ENCODE measurements at places on chromosomes 3 and 15.

- DNase-seq, result no peak
These were observed 139.7 kb upstream of the ROPN1 start for GRCh38 chr3:124131580-124131979.

DNA sequence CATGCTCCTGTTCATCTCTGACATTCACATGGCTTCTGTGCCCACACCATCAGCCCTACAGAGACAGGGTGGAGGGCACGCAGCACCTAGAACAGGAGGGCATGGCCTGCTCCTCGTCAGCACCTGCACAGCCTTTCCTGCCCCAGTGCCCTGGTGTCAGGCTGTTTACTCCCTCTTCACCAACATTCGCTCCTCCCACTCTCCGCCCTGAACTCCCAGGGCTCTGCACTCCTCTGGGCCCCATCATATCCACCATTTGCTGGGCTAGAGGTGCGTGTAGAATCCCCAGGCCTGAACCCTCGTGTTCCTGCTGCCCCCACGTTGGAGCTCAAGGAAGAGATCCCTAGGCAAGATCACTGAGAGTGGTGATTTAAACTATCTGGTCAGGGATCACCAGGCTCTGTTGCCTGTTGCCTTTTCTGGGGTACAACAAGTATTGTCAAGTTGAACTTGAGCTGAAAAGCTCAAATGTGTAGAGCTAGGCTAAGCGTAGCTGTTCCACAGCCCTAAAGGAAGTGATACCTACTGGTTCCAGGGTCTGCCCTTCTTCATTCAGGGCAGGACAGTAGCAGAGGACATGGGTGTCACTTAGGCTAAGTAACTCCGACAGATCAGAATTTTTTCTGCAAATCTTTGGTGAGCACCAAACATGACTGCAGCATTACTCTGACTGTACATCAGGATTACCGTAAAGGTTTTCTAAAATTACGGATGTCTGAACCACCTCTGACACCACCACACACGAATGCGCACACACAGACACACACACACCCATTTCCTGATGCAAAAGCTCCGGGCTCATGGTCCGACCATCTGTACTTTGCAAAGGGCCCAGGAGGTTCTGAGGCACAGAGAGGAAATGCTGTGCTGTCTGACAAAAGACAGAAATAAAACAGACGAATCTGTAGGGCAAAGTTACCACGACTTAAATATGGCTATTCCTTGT is 43.7 kb upstream of the GNB5 start:
- DNase-seq, result no peak

DNA sequence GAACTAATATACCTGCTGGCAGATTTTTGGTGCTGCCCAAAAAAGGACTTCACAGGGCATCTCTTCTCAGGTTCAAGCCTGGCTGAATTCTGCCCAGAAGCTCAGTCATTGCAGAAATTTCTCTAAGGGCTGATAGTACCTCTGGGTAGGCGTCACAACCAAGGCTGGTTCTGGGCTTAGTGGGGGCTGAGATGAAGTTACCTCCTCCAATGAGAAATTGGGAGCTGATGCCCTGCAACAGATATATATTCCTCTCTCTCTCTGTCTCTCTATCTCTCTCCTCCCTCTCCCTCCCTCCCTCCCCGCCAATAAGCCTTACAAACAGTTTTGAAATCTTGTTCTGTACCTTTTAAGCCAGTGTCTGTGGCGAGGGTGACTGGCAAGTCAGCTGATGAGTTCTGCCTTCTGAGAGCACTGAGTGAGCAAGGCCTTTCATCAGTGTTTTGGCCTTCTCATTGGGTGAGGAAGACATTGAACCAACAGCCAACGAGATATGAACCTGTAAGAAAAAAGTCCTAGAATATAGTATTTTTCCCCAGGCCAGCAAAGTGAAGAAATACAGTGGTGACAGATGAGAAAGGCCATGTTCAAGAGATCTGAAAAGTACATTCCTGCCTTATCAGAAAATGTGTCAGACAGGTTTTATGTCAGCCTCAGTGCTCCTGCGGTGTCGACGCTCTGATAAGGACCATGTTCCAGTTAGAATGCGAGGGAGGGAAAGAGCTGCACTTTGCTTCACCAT is 45.5 kb downstream of the TMEM39A start:
- DNase-seq, result no peak

DNA sequence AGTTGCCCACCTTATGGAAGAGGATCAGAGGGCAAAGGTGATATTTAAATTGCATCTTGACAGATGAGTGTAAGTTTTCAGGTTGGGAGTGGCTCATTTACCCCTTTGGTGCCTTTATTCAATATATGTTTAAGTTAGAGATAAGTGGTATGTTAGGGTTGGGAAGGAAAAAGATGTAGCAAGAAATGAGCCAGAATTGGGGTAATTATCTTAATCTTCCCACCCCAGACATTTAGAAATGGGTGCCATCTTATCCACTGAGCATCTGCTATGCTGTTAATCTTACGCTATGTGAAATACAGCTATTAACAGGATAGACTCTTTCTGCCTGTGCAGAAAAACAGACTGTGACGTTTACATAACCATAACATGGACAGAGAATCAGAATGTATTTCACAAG is 6.3 kb downstream of the CMTM7 start:
- DNase-seq, result no peak

DNA sequence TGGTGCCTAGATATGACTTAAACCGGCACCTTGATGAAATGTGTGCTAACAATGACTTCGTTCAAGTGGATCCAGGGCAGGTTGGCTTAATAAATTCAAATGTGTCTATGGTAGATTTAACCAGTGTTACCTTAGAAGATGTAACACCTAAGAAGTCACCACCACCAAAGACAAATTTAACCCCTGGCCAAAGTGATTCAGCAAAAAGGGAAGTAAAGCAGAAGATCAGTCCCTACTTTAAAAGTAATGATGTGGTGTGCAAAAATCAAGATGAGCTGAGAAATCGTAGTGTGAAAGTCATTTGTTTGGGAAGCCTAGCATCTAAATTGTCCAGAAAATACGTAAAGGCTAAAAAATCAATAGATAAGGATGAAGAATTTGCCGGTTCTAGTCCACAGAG is 1.1 kb downstream of the FAN1 start:
- no peak for DNase-seq

GRCh38 chr15:68658641-68659358 is 80.0 kb downstream of the CORO2B start:
- DNase-seq, result no peak

- no peak for DNase-seq
These were observed 175.9 kb downstream of the RPLP1 start for GRCh38 chr15:69628256-69629093.

- DNase-seq, result no peak
These were observed 900 bp upstream of the HYAL3 start for GRCh38 chr3:50299929-50300680.

DNA sequence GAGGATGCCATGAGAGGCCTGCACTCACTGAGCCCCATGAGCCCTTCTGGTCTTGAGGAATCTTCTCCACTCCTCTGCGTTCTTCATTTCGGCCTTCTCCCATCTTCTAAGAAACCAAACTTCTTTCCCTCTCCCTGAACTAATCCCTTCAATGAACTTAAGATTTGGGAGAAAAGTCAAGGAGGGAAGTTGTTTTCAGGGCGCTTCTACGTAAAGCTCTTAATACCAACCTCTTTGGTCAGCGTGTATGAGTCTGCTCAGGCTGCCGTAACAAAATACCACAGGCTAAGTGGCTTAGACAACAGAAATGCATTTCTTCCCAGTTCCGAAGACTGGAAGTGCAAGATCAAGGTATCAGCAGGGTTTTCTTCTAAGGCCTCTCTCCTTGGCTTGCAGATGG is 13.8 kb upstream of the PSMD6 start:
- no peak for DNase-seq

- peak; percentile 19 for DNase-seq
These were observed 458.3 kb downstream of the MFSD1 start for GRCh38 chr3:159260049-159260662.

DNA sequence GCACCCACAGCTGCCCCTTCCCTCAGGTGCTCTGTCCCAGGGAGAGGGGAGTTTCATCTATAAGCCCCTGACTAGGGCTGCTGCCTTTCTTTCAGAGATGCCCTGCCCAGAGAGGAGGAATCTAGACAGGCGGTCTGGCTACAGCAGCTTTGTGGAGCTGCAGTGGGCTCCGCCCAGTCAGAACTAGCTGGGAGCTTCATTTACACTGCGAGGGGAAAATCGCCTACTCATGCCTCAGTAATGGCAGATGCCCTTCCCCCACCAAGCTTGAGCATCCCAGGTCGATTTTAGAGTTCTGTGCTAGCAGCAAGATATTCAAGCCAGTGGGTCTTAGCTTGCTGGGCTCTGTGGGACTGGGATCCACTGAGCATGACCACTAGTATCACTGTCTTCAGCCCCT is 181.2 kb upstream of the RARB start:
- no peak for DNase-seq

DNA sequence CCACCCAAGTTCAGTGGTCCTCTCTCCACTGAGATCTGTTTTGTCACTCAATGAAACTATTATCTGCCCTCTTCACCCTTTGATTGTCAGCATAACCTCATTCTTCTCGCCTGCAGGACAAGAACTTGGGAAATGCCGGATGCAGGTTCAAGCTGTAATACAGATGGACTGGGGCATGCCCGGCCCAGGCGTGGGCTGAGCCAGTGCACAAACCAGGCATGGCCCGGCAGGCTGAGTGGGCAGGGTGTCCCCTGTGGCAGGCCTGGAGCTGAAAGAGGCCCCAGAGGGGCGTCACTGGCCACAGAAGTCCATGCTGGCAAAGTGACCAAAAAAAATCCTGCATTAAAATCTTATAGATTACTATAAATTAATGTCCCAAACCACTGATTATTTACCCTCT is 638.9 kb upstream of the EPHA6 start:
- no peak for DNase-seq
